ENCODE measurements at places on chromosomes 3 and 15.

DNA sequence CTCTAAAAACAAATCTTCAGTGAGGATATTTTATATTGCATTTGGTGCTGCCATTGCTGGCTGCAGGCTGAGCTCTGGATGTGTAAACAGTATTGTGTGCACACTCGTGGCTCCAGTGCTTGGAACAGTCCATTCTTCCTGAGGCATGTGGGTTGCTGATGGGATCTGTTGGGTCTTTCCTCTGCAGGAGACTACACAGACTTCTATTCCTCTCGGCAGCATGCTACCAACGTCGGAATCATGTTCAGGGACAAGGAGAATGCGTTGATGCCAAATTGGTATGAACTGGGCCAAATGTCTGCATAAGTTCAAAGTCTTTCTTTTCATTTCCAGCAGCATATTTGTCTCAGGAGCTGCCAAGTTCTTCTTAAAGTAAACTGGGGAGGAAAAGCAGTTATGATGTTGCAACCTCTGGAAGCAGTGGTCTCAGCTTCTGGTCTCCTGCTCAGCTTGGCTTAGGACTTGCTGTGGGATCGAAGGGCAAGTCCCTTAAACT is 9.3 kb downstream of the FAH start:
- DNase-seq, result no peak

DNA sequence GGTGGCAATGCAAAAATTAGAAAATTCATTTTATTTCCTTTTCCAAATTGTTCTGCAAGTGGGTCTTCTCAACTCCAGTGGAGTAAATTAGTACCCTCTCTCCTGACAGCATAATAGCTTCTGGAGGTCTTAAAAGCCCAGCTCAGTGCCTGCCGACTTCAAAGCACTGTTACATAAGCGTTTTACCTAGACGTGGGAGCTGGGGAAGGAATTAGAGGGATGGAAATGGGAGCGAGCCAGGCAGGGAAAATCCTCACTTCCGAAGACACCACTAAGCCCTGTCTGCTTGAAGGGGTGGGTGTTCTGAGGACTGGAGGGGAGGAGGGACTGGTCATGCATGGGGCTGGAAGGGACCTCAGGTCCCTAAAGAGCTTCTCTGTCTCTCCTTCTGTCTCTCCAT is 77.2 kb upstream of the SLC6A1 start:
- DNase-seq, result no peak

DNA sequence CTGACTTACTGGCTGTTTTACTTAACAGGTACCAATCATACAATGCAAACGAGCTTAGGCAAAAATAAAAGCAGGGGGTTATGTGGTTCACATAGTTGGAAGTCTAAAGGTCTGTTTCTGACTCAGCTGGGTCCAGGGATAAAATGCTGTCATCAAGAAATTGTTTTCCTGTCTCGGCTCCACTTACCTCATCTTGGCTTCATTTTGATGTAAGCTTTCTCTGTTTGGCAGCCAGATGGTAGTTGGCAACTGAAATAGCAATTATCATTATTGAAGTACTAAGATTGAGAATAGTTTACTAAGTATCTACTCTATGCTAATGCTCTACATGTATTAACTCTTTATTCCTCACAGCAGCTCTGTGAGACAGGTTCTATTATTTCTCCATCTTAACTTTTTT is 36.8 kb upstream of the CNTN3 start:
- DNase-seq, result no peak

DNA sequence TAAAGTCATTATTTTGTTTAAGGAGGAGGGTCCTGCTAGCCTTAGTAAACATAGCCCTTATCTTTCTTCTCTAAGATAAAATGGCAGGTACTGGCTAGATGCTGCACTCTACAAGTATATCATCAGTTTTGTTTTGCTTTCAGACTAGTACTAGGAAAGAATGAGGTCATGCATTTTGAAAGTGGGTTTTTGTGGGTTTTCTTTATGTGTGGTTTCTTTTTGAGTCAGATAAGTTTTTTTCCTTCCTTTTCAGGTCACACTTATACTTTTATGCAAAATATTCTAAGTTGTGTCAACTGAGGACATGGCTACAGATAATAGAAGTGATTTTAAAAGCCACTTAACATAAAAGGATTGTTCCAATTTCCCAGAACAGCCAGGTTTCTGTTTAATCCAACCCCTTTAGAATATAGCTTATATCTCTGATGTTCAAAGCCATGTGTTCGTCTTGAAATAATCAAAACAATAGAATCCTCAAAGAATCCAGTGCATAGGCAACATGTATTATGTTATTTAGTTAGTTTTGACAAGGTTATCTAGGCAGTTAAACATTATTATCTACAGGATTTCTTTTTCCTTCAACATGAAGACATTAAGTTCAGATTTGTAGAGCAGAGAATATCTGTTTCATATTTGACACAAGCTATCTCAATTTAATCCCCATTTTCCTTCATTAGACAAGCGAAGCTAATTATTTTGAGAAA is 406.2 kb downstream of the RBMS3 start:
- DNase-seq, result no peak

GRCh38 chr15:57957113-57957512 is 108.4 kb downstream of the ALDH1A2 start:
- DNase-seq, result no peak

GRCh38 chr3:186988806-186989205 is 58.5 kb downstream of the ST6GAL1 start:
- no peak for DNase-seq

GRCh38 chr3:13047296-13048165 is 25.7 kb downstream of the IQSEC1 start:
- no peak for DNase-seq

DNA sequence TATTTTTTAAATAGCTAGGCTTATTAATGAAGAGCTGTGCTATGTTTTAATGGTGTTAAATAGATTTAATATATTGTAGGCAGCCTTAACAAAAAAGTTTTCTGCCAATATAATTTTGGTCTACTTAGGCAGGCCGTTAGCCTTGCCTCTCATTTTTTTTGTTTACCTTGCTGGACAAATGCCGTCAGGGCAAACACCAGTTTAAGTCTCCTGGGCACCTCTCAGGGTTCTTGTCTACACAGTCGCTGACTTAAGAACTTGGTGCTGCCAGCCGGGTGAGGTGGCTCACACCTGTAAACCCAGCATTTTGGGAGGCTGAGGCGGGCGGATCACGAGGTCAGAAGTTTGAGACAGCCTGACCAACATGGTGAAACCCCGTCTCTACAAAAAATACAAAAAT is 153.3 kb downstream of the ULK4 start:
- no peak for DNase-seq

GRCh38 chr3:60045686-60046085 is 995.9 kb upstream of the CFAP20DC start:
- no peak for DNase-seq

GRCh38 chr3:185060655-185061054 is 92.2 kb downstream of the C3orf70 start:
- DNase-seq, result no peak

DNA sequence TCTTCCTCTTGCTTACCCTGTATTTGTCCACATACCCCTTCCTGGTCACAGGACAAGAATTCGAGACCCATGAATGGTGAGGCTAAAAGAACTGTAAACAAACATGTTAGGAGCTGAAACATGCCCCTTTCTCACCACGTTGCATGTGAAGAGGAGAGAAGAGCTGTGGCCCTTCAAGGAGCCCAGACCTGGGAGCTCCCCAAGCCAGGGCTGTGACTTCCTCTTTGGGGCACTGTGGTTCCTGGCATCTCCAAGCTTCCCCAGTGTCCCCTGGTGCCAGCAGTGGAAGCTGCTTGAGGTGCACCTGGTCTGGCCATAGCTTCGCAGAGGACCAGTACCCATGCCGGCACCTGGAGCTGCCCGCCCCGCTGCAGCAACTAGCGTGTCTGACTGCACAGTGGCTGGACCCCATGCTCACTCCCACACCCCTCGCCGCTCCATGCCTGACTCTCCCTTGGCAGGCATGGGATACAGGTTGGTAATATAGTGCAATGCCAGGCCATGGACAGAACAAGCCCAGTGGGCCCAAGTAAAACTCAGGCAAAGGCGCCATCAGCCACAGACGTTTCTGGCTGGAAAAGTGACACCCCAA is 9.9 kb downstream of the SPCS1 start:
- DNase-seq, result no peak

- DNase-seq, result no peak
Observed at GRCh38 chr15:39086641-39087040, 494.2 kb upstream of the THBS1 start.

DNA sequence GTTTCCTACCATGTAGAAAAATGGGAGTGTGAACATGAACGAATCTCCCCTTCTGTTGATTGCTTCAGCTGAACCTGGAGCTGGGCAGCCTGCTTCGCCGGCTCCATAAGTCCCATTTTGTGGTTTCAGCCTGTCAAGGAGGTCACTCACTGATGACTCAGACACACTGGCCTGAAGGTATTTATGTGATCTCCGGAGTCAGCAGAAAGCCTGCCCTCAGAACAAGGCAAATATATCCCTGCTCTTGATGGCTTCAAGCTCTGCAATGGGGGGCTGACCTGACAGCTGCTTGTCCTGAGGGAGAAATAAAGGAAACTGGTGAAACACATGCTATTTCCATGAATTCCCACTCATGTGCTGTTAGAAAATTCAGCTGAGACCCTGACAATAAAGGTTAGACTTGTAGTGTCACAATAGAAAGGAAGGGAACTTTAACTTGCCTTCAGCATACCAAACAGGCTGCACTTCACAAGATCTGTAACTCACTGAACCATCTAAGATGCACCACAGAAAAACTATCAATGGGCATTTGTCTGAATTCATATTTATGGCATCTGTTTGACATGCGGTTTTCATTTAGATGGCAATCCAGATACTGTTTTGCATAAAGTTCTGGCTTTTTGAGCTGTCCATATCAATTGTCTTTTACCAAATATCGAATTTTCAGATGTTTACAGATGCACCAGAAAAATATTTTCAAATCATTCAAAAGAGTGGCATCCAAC is 282.0 kb upstream of the VEPH1 start:
- no peak for DNase-seq

DNA sequence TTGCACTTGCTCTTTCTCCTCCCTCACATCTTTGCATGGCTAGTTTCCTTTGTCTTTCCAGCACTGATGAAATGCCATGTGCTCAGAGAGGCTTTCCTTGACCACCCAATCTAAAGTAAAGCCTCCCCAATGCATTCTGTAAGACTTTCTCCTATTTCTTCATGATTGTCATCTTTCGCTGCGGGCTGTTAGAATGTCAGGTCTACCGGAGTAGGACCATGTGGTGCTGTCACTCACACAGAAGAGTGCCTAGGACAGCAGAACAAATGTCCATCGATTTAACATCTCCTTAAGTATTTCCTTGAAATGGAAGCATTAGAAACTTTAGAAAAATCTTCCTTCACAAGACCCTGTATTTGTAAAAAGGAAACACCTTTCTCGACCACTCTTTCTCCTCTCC is 99.9 kb upstream of the TMC3 start:
- DNase-seq, result no peak

DNA sequence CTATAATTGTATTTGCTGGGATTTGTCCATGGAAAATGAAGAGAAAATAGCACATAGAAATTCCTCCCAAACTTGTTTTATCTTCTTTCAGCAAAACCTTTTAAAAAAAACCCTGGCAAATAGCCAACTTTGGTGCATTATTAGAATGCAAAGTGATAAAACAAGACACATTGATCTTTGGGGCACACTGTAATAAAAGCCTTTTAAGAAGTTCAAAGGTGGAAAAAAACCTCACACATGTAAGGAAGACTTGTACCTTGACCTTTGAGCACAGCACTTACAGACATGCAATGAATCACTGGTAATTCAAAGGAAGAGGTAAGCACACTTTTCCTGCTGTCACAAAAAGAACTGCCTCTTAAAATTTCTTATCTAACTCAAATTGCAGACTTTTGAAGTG is 8.0 kb upstream of the MORC1 start:
- no peak for DNase-seq

GRCh38 chr3:78101384-78101783 is 1061.5 kb downstream of the ROBO2 start:
- DNase-seq, result no peak

- no peak for DNase-seq
Observed at GRCh38 chr3:183833516-183833915, 8.1 kb upstream of the MAP6D1 start.

GRCh38 chr3:30693470-30694120 is 87.2 kb downstream of the TGFBR2 start:
- DNase-seq, result peak; percentile 49

DNA sequence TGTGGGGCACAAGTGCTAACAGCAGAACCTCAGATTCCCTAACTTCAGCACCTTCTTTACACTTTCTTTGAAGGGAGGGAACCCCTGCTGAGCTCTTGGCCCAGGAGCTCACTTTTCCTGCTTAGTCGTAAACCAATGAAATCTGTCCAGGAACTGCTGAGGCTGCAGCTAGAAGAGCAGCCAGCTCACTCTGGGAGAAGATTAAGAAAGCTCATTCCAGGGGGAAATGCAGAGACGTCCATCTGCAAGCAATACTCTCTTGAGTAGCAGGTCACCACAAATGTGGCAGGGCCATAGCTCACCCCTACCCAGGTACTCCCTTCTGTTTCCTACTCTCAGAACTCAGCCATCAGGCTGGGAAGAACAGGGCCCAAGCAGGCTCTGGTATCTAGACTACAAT is 103.3 kb downstream of the WDR76 start:
- DNase-seq, result no peak

DNA sequence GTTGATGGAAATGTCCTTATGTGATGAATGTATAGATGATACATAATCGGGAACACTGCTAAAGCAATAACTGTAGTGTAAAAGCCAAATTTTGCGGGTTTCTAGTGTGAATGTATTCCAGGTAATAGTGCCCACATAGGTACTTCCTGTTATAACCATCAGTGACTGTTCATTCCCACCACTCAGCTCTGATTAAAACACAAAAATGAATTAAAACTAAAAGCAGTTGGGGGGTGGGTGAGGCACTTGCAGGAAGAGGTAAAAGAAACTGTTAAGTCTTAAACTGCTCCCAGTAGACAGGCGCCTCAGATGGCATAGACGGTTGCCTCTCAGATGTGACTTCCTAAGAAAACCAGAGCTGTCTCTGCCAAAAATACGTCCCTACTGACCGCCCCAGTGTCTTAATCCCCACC is 893 bp upstream of the MTHFS start:
- DNase-seq, result peak; percentile 32

GRCh38 chr3:194596906-194597305 is 36.3 kb downstream of the TMEM44 start:
- DNase-seq, result no peak

- DNase-seq, result no peak
Observed at GRCh38 chr15:47885920-47886319, 168.6 kb downstream of the SEMA6D start.

GRCh38 chr3:18300916-18301315 is 124.2 kb downstream of the SATB1 start:
- no peak for DNase-seq

- no peak for DNase-seq
Observed at GRCh38 chr15:88571153-88571851, 24.8 kb upstream of the DET1 start.

- no peak for DNase-seq
Observed at GRCh38 chr3:125121246-125122010, 65.6 kb upstream of the HEG1 start.
